ENCODE measurements at places on chromosomes 7 and 10. TPM values are rescaled to one million over a fixed set of nuclear protein-coding genes. Genes with fewer than 3 reads are reported as not detected.

BMPER gene
- 2.1 TPM for total RNA-seq

- no peak for DNase-seq
Observed at GRCh38 chr10:109831846-109832245, 91.5 kb downstream of the XPNPEP1 start.

DNA sequence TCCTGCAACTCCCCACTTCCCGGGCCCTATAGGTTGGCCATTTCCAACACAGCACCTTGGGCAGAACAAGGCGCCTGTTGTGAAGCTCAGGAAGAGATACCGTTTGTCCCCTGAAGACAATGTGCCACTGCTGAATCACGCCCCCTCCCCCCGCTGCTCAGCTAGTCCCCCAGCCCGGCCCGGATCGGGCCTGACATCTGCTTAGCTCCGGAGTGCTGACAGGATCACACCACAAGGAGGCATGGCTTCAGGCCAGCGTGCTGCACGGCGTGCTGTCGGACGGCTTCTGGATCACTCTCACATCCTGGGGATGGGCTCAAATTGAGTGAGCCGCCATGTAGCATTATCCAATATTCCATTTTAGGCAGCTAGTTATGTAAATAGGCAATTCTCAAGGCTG lies 62.1 kb upstream of the EFCAB10 start:
- DNase-seq = peak; percentile 58

GRCh38 chr10:27998178-27998953 lies 513 bp downstream of the ODAD2 start:
- DNase-seq = peak; percentile 69

MKRN1 gene
- total RNA-seq = 68.8 TPM

GRCh38 chr10:1293636-1294435 lies 237.7 kb downstream of the WDR37 start:
- DNase-seq = peak; percentile 26

DNA sequence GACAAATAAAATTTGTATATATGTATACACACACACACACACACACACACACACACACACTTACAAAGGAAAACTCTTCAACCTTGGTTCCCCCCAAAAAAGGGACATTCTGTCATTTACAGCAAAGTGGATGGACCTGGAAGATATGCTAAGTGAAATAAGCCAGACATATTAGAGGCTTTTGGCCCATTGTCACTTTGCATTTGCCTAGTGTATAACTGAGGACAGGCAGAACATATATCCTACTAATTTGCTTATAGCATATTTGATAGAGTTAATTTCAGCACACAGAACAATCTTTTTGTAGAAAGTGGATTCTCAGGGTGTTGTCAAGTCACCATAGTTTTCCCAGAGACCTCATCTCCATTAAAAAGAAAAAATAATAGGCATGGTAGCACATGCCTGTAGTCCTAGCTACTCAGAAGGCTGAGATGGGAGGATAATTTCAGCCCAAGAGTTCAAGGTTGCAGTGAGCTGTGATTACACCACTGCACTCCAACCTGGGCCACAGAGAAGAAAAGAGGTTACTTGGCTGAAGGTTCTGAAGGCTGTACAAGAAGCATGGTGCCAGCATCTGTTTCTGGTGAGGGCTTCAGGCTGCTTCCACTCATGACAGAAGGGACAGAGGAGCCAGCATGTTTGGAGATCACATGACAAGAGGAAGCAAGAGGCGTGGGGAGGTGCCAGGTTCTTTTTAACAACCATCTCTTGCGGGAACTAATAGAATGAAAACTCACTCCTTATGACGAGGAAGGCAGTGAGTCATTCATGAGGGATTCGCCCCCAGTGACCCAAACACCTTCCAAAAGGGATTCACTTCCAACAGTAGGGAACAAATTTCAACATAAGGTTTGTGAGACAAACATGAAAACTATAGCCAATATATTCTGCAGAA lies 135.6 kb downstream of the TMEM168 start:
- no peak for DNase-seq

CDH23 gene
- 3.9 TPM for total RNA-seq

DNA sequence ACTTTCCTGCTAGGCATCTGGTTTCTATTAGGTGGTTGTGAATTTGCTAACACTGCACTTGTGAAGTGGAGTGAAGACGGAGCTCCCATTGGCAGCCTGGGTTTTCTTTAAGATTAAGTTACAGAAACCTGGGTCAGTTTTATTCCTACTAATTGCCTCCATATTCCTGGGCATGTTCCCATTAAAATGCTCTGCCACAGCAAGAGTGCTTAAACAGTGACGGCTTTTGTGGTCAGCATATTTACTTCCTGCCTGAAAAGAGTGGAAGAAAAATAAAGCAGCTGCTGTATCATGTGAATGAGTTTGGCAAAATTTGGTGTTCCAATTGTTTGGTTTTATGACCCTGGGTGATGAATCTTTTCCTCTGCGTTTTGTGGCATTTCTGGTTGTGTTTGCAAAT lies 96.9 kb upstream of the PLXDC2 start:
- no peak for DNase-seq

DNA sequence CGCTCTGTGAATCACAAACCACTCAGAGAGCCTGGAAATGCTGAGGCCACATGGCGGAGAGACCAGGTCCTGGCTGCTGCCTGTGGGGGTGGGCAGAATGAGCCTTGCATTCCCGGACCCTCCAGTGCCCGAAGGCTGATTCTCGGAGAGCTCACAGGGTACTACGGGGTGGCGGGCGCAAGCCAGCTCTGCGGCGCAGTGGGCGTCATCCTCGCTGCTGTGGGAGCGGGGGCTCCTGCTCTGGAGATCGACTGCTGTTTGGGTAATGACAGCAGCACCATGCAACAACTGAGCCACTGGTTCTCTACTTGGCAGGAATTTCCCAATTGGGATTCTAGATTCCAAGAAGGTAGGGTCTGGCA lies 108.0 kb downstream of the PTPRN2 start:
- DNase-seq = no peak

DNA sequence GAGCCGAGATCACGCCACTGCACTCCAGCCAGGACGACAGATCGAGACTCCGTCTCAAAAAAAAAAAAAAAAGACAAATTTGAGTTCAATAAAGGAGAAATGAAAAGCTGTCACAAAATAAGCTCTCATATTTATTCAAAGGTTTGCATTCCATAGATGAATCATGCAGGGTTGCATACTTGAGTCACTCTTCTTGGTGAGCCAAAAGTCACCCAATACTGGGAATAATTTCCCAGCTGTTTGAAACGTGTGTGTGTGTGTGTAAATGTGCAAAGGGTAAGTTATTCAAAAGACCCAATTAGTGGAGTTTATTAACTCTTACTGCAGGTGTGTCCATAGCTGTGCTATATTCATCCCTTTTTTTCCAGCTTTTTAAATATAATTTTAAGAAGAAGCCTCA lies 297.7 kb downstream of the CCDC3 start:
- DNase-seq = no peak

NRF1 gene
- 18.1 TPM for total RNA-seq

GRCh38 chr10:110420401-110421193 lies 77.1 kb upstream of the DUSP5 start:
- no peak for DNase-seq

PNLIPRP1 gene
- total RNA-seq = not detected

Measured in sigmoid colon (tissue), 7 donors.